ENCODE measurements at places on chromosomes 16 and 17. TPM values are rescaled to one million over a fixed set of nuclear protein-coding genes. Genes with fewer than 3 reads are reported as not detected.

DNA sequence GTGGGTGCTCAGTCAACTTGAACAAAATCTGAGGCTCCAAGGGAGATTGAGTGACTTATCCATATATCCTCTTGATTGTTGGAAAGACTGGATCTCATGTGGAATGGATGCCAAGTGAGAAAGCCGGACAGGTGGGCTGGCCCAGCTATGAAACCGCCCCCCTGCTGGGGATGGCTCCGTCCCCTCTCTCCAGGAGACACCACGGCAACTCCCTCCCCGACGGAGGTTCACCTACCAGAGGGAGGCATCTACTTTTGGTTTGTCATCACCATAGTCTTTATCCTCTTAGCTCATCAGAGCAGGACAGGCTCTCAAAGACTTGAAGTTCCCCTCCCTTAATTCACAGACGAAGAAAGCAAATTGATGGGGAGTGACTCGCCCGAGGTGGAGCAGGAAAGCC is 1.8 kb upstream of the ALG1 start:
- no peak for DNase-seq

DNA sequence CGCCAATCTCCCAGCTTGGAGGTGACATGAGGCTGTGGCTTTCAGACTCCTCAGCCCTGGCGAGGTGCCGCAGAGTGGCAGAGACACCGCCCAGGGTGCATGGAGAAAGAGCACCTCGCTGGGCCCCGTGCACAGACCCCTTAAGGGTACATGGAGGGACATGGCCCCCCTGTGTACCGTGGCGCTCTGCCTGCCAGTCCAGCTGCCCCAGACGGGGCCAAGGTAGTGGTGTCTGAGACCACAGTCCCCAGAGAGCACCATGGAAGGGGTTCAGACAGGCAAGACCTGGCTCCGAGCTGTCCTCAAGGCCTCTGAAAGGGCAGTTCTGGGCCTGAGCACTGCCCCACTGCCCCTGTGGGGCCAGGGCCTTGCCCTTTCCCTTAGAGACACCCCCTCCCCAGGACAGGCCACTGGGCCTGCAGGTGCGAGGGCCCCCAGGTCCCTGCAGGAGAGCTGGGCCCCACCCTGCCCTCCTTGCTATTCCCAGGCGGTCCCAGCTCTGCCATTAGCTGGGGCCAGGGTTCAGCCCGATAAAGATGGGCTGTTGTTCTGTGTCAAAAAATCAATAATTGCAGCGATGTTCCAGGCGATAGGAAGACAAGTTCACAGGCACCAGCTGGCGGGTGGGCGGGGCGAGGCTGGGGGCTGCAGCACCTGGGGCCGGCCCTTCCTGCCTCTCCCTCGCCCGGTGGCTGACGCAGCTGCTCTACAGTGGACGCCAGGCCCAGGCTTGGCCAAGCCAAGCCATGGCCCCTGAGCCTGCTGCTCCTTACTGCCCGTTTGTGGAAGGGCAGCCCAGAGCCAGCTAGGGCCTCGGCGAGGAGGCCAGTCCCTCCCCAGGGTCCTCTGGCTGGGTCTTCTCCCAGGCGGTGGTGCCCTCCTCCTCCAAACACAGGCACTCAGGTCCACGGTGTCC is 51.7 kb downstream of the ZFPM1 start:
- DNase-seq: no peak

DNA sequence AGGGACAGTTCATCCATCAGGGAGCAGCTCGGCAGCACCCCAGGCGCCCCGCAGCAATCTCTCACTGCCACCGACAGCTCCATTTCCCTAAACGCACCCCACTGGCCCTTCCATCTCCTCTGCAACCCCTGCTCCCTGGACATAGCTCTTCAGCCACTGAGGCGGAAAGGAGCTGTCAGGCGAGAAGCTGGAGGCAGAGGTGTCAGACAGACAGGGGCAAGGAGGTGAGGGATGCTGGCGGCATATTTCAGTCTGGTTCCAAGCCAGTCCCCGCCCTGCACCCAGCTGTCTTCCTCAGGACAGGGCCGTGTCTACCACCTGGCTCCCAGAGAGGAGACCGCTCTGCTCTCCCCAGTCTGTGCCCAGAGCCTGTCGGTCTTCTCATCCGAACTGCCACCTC is 9.7 kb downstream of the ACLY start:
- DNase-seq: no peak

The NPTX1 gene
- polyA plus RNA-seq: 0.08 TPM

Measured in endothelial cell of umbilical vein (primary cell).